ENCODE measurements at places on chromosomes 7 and 10.

GRCh38 chr10:30476511-30477155 is 42.6 kb downstream of the MAP3K8 start:
- no peak for DNase-seq

DNA sequence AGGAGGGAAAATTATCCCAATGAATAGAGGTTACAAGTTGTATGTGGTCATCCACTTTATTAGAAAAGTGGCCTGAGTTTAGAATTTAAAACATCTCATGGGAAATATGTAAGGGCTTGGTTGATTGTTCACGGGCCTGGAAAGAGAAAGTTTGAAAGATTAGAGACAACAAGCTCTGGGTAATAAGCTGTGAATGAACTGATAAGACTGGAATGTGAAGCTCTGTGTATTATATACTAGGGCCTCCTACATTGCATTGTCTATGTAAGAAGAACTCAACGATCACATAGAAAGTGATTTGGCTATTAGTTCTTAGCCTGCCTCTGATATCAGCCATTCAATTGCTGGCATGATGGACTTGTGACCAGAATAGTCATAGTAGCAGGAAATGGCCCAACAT is 199.2 kb upstream of the MAGI2 start:
- no peak for DNase-seq

- no peak for DNase-seq
Measured at GRCh38 chr10:13001887-13002212, 337 bp upstream of the CCDC3 start.

DNA sequence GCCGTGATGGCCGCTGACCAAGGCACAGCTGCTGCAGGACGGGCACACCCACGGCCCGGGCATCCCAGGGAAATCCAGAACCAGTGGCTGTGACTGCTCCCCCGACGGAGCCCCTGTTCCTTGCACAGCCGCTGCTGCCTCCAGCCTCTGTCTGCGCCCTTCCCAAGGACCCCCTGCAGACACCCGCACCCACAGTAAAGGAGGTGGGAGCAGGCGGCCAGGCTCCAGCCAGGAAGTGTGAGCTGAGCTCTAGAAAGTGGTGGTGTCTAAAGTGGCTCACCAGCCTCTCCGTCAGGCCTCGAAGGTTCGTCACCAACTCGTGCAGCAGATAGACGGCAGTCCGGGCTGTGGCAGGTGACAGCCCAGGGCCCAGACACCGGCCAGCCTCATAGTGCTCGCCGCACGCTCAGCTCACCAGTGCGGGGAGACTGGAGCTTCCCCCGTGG is 306.7 kb downstream of the DNAJB6 start:
- DNase-seq: no peak

GRCh38 chr7:51209426-51209825 is 107.2 kb downstream of the COBL start:
- DNase-seq: no peak

DNA sequence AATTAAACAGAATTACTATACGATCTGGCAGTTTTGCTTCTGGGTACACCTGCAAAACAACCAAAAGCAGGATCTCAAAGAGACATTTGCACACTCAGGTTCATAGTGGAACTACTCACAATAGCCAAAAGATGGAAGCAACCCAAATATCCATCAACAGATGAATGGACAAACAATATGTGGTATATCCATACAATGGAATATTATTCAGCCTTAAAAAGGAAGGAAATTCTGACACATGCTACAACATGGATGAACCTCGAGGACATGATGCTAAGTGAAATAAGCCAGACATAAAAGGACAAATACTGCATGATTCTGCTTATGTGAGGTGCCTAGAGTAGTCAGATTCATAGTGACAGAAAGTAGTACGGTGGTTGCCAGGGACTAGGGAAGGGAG is 330.7 kb downstream of the PLXNA4 start:
- DNase-seq: no peak

DNA sequence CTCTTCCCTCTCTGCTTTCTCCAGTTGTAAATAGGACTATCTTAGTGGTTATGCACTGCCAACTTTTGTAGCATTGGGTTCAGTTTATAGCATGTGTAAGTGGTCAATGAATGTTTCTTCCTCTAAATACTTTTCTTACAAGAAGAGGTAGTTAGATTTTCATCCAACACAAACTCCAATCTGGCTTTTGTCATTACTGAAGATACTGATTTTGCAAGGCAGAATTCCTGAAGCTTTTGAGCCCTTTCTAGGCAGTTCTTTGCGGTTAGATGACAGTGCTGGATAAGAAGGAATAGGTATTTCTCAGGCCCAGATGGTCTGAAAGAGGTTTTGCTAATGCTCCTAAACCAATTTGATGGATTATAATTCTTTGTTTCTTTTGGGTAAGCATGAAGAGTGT is 60.5 kb downstream of the BICC1 start:
- no peak for DNase-seq

All from HFFc6 (cell line).